ENCODE measurements at places on chromosomes 3 and 15.

GRCh38 chr3:40972350-40972749 lies 227.0 kb upstream of the CTNNB1 start:
- DNase-seq = no peak

DNA sequence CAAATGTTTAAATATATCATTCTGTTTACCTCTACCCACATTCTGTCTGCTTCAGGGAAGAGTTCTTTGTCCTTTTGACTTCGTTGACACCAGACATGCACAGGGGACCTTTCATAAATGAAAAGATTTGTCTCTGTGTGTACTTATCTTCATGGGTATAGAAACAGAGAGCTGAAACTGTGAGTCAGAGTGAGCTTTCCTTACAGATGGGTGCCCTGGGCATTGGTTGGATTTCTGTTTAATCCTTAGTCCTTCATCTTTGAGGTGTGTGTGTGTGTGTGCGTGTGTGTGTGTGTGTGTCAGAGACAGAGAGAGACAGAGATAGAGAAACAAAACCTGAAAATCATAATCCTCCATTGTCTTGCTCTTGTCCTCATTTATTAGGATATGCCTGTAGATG lies 517.4 kb downstream of the TUSC7 start:
- no peak for DNase-seq

- DNase-seq = peak; percentile 56
Observed at GRCh38 chr3:64431526-64432091, 206.3 kb upstream of the PRICKLE2 start.

DNA sequence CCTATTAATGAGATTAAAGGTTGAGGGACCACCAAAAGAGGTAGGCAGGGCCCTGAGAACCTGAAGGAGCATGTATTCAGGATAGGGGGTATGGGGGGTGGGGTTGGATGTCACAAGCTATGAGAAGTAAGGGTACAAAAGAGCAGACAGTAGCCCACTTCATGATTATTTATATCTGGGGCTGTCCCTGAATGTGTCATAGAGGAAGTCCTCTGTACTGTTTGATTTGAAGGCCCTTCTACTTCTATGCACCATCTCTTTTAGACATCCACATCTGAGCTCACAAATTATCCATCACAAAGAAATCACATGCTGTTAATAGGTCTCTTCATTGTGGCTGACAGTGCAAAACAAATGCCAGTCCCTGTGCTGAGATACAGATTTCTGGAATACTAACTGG lies 68.6 kb downstream of the FHIT start:
- no peak for DNase-seq

DNA sequence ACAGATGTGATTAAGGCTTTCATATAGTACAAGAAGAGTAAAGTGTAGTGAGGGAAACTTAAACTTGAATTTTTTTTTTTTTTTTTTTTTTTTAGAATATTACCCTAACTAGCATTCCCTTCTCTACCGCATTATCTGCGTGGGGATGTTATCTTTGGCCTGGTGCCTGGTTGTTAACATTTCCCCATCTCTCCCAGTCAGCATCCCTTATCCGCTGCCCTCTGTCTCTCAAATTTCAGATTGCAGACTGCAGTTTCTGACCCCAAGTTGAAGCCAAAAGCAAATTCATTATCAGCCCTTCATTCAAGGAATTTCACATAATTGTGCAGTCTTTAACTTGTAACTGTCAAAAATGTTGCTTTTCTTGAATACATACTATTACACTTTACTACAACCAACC lies 353.0 kb downstream of the PLOD2 start:
- peak; percentile 43 for DNase-seq

GRCh38 chr3:156507285-156507684 lies 47.6 kb downstream of the SSR3 start:
- DNase-seq = no peak

- no peak for DNase-seq
Observed at GRCh38 chr3:104244680-104245220, 1122.0 kb upstream of the ALCAM start.

GRCh38 chr3:166275024-166275390 lies 437.8 kb upstream of the BCHE start:
- no peak for DNase-seq

GRCh38 chr15:45583731-45584639 lies 3.2 kb upstream of the BLOC1S6 start:
- DNase-seq = no peak

- no peak for DNase-seq
Observed at GRCh38 chr15:45187578-45187893, 230 bp downstream of the SHF start.

DNA sequence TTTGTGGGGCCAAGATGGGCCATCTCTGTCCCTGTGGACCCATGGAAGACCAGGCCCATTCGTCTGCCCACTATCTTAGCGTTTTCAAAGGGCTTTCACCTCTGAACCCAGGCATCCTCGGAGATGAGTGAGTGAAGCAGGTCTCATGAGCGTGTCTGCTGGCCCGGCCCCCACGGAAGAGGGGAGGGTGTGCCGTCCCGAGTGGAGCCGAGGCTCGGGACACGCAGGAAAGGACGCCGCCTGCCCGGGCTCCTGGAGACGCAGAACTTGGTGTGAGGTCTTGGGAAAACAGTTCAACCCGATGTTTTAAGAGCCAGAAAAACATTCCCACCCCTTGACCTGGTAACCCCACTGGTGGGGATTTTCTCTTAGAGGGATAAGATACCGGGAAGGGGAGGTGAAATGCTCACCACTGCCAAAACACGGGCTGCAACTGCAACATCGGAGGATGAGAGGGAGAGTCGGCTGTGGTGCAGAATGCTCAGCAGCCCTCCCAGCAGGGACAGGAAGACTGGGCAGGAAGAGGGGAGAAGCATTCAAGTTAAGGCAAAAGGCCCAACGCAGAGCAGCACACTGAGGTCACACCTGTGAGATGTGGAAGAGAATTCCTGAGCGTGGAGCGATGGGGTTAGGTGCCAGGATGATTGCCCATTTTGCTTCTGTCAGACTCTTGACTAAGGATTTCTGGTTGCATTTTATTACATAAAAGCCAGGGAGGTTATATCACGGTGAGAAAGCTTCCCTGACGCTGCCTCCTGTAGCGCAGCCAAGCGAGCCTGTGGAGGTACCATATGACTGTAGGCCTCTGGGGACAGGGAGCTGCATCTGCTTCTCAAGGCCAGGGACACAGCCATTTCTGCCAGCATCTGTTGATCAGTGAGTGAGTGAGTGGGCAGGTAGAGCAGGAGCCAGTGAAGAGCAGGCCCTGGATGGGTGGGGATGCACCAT lies 14.1 kb upstream of the STAB1 start:
- DNase-seq = no peak

DNA sequence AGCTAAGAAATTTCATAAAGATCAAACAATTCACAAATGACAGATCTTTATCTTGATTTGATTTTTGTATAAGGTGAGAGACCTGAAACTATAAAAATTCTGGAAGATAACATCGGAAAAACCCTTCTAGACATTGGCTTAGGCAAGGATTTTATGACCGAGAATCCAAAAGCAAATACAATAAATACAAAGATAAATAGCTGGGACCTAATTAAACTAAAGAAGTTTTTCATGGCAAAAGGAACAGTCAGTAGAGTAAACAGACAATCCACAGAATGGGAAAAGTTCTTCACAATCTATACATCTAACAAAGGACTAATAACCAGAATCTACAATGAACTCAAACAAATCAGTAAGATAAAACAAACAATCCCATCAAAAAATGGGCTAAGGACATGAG lies 116.9 kb upstream of the BCHE start:
- no peak for DNase-seq

DNA sequence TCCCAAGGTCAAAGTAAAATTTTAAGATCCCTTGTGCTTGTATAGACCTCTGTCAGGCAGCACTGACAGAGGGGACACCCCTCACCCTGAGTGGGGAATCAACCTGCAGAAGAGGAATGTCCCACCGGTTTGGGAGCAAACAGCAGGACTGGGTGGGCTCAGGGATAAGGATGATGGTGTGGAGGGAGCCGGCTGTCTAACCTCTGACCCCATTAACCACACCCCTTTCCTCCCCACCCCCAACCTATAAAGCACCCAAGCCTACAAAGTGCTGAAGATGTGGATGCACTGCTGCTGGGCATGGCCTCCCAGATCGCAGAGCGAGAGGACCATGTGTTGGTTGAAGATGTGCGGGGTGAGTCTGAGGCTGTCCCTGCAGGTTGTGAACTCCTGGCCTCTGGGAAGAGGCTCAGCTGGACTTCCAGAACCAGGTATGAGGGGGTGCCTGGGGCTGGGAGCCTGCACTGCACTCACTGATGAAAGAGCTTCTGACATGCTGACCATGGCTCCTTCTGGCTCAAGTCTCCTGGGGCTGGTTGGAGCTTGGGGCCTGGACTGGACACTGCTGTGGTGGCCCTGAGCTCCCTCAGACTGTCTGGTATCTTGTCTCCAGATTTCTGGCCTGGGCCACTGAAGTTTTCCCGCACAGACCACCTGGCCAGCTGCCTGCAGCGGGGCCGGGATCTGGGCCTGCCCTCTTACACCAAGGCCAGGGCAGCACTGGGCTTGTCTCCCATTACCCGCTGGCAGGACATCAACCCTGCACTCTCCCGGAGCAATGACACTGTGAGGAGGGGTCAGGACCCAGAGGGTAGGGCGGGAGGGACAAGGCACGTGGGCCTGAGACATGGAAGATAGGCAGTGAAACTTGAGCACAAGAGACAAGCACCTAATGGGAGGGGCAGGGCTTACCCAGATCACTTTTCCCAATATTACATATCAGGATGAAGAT lies 9.3 kb downstream of the DUOX1 start:
- no peak for DNase-seq

DNA sequence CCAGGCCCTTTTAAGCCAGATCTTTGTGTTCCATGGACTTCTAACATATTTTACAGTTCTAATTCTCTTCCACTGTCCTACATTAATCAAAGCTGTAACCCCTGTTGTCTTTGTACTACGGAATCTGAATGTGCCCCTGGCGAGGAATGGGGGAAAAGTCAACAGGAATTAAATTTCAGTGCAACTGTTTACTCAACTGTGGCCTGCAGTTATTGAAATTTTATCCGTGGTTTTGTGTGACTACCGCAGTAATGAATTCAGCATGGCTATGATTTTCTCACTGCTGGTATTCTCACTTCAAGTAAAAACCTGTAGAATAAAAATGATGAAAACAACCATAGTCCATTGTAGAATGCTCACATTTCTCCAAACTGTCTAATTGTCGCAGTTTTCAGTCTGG lies 388.0 kb downstream of the FOXP1 start:
- DNase-seq = no peak

DNA sequence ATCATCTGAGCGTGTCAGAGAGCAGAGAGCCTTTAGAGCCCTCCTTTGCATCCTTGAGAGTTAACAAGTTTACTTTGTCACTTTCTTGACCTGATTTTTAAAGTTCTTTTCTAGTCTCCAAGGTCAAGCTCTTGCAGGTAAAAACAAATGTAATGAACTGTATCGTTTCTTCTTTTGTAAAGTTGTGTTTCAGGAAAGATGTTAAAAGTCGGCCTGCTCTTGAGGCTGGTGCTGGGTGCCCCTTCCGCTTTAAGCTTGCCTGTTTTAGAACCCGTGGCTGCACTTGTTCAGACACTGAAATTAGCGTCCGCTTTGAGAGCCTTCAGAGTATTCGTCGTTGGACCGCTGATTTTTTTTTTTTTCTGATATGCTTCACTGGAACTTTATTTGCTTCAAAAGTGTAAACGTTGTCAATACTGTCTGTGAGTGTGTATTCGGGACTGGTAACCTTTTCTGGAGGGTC lies 52.6 kb upstream of the ULK4 start:
- DNase-seq = peak; percentile 29

DNA sequence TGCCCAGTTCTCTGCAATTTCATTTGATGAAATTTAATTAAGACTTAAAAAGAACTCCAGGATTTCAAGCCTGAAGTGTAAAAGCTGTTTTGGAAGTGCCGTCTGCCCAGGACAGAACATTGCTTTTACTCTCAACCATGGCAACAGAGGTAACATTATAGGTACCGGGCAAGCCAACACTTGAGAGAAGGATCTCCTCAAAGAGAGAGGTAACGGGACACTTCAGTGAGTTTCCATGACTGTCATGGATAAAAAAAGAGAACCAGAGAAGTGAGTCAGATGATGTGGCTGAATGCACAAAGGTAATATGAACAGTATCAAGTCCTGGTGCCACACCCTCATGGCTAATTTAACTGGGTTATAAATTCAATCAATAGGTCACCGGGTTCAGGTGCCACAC lies 130.2 kb upstream of the LMOD3 start:
- no peak for DNase-seq

DNA sequence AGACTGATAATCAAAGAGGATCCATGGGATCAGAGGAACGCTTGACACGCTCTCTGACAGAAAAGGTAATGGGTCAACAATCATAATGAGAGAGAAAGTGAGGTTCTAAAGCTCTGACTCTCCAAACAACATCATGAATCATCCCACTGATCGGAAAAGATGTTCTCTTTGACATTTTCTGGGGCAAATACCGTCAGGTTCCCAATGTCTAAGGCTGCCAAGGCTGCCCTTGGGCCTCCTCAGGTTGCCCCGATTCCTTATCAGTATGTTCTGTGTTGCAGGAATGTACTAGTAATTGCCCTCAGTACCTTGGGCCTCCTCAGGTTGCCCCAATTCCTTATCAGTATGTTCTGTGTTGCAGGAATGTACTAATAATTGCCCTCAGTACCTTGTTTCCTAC lies 60.9 kb downstream of the NPTN start:
- no peak for DNase-seq

GRCh38 chr15:49135911-49136310 lies 19.5 kb downstream of the COPS2 start:
- DNase-seq = peak; percentile 61
